ENCODE measurements at places on chromosomes 4 and X.

GRCh38 chr4:119498527-119498926 is 130.1 kb downstream of the PDE5A start:
- no peak for DNase-seq

GRCh38 chr4:79917246-79917645 is 155.8 kb downstream of the ANTXR2 start:
- peak; percentile 8 for DNase-seq

DNA sequence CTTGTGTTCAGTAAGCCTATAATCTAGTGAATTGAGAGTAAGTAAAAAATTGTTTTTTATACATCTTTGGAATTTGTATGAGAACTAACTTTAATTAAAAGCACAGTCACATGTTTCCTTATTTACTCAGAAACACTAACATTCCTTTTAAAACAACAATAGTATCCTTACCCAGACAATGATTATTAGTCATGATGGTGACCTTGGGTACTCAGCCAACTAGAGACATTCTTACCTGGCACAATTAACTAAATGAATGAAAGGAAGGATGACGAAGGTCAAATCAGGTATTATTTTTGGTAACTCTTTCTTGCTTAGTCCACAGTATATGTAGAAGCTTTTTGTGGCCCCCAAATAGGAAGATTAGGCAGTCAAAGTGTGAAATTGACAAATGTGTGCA is 901.0 kb downstream of the FAT4 start:
- DNase-seq: no peak

DNA sequence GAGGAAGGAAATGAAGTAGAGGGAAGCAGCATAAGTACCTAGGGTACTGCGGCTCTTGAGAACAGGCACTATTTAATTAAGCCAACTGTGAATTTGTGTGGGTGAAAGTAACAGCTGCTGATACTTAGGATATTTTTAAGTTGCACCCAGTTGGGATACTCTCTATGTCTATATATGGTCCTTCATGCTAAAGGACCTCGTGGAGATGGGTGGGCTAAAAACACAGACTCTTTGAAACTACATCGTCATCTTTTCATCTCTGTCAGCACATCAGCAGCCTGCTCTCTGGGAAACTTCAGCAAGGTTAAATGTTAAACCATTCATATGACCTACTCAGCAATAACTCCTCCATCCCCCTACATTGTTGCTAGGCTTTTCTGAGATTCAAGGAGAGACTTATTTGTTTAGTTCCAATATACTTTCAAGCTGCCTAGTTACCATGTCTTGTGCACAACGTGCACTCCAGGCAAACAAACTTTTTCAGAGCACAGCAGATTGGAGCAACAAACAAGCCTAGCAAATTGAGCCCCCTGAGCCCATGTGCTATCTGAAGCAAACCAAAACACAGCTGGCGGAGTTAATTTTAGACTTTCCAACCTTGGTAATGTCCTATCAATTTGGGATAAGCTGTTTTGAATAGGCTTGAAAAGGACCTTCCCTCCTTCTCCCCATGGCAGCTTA is 6.2 kb upstream of the MOB1B start:
- no peak for DNase-seq

DNA sequence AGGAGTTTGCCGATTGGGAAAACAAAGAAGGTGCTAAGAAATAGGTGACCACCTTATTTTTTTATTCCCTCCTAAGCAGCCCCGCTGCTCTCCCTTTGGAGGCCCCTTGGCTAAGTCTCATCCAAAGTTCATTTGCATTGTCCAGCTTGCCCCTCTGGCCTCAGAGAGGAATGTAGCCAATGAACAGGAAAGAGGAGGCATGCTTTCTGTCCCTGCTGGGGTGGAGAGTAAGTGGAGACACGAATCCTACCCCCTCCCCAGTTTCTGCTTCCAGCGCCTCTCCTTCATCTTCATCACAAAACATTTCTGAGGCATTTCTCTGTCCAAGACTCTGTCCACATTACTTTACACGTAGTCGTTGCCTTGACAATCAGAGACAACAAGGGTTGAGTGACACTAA is 38.7 kb downstream of the NLGN3 start:
- no peak for DNase-seq

- peak; percentile 68 for DNase-seq
Observed at GRCh38 chr4:76305971-76306881, at the start of gene STBD1. TSS of gene STBD1 (plus strand) at chr4:76306733. CDS start at chr4:76306770, 37 bp downstream.

DNA sequence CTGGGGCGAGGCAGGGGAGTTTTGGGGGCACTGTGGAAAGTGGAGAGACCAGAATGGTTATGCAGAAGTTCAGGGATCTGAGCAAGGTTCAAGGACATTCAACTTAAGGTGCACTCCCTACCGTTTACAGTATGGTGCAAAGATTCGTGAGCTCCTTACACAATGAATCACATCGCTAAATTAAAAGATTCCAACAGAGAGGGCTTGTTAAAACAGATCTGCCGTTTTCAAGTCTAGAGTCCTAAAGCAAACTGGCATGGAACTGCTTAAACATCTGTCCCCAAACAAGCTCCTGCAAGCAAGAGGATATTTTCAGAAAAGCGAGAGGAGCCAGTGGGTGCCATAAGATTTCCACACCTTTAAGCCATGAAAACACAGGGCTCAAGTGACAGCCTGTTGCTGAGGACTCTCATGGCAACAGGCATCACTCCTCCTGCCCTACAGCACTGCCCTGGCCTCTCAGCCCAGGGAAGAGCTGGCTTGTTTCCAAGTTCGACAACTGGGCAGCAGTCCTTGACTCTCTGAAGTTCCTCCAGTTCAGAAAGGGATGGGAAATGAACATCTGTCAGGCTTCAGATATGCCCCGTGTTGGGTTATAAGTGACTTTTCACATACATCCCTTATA is 10.0 kb downstream of the FAM184B start:
- DNase-seq: no peak

- DNase-seq: peak; percentile 17
Observed at GRCh38 chrX:44244008-44244407, 99.5 kb downstream of the EFHC2 start.

GRCh38 chrX:9130031-9130430 is 96.1 kb upstream of the FAM9B start:
- DNase-seq: no peak

DNA sequence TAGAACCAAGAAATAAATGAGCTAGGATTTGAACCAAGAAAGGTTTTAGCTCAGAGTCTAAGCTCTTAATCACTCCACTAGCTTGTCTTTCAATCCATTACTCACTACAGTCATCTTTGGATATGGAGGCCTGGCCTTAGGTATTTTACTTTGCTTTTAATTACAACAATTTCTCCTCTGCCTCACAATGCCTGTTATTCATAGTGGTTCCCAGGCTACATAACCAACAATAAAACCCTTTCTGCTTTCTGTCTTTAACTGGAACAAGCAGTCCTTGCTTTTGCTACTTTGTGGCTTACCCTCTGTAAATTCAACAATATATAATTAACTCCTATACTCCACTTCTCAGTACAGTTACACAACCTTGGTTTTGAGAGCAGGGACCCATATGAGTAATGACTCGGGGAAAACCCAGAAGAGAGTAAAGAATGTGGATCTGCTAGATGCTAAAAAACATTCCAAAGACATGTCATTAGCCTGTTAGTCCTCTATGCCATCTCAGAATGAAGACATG is 94.7 kb upstream of the NAP1L5 start:
- no peak for DNase-seq

GRCh38 chr4:137623013-137623412 is 90.7 kb upstream of the PCDH18 start:
- DNase-seq: no peak

- DNase-seq: no peak
Observed at GRCh38 chrX:128901018-128901417, 622.3 kb downstream of the SMARCA1 start.

- DNase-seq: no peak
Observed at GRCh38 chr4:3652586-3652985, 113.6 kb upstream of the ADRA2C start.

- DNase-seq: no peak
Observed at GRCh38 chr4:98498774-98499173, 159.6 kb downstream of the TSPAN5 start.

DNA sequence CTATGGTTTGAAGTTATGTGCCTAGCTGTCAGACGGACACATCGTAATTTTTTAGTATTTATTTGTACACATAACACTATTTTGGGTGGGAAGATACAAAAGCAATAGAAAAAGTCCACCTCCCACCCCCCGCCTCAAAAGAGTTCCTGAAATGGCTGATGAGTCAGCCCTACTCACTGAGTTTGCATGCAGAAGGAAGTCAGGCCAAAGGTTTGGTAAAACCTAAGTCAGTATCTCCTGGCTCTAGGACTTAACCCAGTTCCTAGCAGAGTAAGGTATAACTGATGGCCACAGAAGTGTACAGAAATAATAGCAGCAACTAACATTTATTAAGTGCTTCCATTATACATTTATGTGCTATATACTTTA is 2.9 kb upstream of the KLHL2 start:
- no peak for DNase-seq

DNA sequence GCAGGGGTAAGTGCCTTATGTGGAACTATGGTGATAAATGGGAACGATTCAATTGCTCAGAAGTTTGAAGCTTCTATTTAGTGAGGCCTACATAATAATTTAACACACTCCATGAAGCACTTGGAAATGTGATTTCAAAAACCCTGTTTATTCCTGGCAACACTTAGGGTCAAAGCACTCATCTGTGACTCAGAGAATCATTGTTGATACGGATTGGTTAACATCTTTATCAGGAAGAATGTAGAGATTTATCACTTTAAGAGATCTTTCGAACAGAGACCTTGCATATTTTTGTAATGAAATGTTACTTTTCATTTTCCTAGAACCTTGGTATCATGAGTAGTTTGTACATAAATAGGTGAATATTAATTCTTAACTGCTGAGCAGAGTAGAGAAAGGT is 269.1 kb upstream of the SLIT2 start:
- DNase-seq: no peak

DNA sequence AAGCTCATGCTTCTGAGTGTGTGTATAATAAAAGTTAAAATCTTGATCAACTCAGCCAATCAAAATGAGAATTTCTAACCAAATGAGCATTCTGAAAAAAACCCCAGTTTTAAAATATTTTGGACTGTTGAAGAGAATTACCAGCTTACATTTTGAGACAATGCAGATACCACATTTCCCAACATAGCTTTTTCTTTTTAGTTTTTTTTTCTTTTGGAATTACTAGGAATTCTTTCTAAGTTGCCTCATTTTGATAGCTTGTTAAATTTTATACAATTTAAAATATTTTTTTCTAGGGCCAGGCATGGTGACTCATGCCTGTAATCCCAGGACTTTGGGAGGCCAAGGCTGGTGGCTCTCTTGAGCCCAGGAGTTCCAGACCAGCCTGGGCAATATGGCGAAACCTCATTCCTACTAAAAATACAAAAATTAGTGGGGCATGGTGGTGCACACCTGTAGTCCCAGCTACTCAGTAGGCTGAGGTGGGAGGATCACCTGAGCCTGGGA is 2.2 kb downstream of the RP2 start:
- no peak for DNase-seq

DNA sequence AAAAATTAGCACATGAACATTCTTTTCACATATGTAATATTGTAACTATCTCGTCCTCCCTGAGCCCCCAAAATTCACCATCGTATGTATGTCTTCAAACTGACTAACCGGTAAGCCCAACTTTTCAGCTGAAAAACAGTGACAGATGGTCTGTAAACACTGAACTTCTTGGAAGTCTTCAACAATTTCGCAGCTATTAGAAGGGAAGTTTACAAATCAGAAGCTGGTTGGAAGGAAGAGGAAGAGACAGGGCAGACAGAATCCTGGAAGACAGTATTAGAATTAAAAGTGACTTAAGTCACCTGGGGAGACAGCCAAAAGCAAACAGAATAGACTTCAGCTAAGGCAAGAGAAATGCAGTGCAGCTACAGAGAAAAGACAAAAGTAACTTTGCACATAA is 858.4 kb downstream of the ADGRL3 start:
- no peak for DNase-seq

DNA sequence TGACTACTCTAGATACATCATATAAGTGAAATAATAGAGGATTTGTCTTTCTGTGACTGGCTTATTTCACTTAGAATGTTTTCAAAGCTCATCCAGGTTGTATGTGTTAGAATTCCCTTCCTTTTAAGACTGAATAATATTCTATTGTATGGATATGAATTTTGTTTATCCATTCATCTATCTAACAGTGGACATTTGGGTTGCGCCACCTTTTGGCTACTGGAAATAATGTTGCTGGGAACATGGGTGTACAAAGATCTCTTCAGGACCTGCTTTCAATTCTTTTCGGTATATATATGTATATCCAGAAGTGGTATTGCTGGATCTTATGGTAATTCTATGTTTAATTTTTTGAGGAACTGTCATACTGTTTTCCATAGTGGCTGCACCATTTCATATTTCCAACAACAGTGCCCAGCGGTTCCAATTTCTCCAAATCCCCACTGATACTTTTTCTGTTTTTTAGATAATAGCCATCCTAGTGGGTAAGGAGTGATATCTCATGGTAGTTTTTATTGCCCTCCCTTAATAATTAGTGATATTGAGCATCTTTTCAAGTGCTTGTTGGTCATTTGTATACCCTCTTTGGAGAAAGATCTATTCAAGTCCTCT is 3.4 kb upstream of the SCD5 start:
- no peak for DNase-seq

GRCh38 chrX:151791961-151792360 is 57.4 kb downstream of the CNGA2 start:
- DNase-seq: no peak

GRCh38 chr4:74016068-74016467 is 17.6 kb upstream of the CXCL5 start:
- no peak for DNase-seq

DNA sequence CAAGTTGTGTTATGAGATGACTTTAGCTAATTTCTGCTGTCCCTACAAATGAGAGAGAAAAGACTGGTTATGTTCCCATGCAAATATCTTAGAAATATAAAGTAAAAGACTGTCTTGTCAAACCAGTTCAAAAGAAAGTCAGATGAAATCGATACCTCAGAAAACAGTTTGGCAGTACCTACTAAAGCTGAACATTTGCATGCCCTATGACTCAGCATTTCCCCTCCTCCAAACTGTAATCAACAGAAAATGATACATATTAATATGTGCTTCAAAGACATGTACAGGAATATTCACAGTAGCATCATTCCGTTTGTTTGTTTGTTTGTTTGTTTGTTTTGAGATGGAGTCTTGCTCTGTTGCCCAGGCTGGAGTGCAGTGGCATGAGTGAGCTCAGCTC is 90.3 kb downstream of the ARX start:
- no peak for DNase-seq

GRCh38 chrX:74249963-74250362 is 54.0 kb upstream of the ZCCHC13 start:
- DNase-seq: no peak

DNA sequence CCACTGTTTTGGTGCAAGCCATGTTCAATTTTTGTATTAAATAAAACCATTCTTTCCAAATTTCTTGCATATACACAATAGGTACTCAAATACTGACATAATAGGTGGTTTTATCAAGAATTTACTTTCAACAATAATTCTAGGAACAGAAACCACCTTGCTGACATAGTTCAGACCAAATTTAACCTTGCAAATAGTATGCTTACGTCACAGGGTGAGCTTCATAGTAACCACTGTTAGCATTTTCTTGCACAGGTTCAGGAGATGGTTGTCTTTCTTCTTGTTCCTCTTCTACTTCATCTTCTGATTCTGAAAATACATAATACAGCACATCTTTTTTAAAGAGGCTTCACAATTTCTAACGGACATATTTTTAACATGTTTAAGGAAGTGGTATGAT is 17.6 kb downstream of the G3BP2 start:
- no peak for DNase-seq

- no peak for DNase-seq
Observed at GRCh38 chr4:11158971-11159370, 269.7 kb downstream of the HS3ST1 start.

- no peak for DNase-seq
Observed at GRCh38 chr4:170242471-170242870, 152.7 kb upstream of the AADAT start.
